ENCODE measurements at places on chromosomes 7 and 10.
A peak's percentile ranks its signal among the peaks of the same experiment; 100 is the strongest.

DNA sequence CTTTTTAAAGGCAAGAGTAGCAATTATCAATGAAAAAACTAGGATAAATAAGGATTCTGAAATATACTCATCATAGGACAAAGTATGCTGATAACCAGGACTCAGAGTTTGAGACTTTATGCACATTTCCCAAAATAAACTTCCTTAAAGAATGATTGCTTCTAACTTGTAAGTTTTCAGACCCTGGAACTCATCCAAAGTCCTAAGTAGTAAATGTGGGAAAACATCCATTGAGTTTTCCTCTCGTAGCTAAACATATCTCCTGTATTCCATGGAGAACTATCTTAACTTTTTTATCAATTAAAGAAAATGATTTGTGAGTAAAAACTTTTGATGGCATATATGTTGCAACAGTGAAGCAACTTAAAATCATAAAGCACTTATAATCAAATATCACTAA, 285.2 kb upstream of the KLF6 start:
- DNase-seq, result no peak

GRCh38 chr10:42754155-42755027, 28.2 kb upstream of the BMS1 start:
- DNase-seq, result peak; percentile 37

- DNase-seq, result peak; percentile 16
These were observed 6.4 kb downstream of the NEBL start for GRCh38 chr10:20890491-20891337.

DNA sequence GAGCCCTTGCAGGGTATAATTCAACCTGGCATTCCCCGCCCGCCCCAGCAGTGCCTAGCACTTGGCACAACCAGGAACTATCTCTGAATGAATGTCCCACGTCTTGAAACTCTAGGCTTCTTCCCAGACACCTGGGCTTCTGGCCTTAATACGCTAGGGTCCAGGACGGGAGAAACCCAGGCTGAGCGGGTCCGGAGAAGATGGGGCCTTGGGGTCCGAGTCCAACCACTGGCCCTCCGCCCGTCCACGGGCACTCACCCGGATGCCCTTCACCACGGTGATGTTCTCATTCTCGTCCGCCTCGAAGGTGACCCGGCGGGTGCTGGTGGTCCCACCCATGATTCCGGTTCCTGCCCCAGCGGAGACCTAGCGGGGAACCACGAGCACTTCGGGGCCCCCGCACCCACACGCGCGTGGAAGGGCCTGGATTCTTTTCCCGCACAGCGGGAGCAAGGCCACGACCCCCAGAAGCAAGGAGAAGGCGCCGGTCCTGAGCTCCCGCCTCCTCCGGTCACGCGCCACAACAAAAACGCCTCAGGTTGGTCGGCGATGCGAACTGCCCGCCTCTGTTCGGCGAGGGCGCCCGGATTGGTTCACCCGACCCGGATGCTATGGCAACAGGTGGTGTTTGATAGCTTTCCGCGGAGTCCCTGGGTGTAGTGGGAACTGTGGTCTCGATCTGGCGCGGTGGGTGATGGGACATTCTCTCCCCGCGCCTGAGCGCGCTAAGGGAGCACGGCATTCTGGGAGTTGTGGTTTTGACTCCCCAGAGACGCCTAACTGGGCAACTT, at the start of gene CHCHD3:
Gene CHCHD3 (minus strand): TSS at position 492 of the 791 bp plus-strand sequence. CDS start 153 bp downstream, at position 339.
- DNase-seq, result peak; percentile 99

DNA sequence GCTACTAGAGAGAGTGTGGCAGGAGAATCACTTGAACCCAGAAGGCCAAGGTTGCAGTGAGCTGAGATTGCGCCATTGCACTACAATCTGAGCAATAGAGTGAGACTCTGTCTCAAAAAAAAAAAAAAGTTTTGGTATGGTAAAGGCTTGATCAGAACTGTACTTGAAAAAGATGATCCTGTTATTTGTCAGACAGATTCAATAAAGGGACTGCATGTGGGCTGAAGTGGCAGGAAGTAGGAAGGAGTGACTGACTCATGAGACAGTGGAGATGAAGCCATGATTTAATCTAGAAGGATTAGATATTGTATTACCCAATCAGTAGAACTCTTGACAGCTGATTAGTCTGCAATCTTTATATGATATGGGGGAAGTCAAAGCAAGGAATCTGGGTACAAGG, 2.7 kb upstream of the TMEM254 start:
- no peak for DNase-seq

DNA sequence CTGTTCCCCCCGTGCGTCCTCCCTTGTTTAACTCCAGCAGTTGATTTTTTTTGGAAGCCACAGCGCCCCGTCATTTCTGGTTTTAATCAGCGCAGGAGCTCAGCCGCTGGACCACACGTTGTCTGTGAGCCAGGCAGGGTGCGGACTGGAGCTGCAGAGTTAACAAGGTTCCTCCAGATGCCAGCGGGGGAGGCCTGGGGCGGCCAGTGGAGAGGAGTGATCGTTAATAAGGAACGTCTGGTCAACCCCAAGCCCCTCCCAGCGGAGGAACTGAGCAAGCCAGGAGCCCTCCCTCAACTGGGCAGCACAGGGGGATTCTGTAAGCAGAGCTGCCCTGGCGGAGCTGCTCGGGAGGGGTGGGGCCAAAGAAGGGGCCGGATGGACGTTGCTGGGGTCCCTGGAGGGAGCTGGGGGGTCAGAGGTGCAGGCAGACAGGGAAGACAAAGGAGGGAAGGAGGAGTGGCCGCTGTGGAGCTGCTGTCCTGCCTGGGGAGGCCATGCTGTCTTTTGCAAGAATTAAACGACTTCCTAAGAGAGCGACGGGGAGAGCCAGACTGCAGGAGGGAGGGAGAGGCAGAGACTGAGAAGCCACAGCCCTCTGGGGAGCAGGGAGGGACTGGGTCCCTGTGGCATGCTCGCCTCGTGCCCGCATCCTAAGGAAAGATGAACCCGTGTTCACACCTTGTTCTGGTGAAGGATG, 537.1 kb upstream of the FOXK1 start:
- peak; percentile 70 for DNase-seq

GRCh38 chr7:86914551-86914950, 144.9 kb downstream of the ELAPOR2 start:
- no peak for DNase-seq

GRCh38 chr7:82319674-82320118, 123.9 kb downstream of the CACNA2D1 start:
- DNase-seq, result no peak

GRCh38 chr10:102580230-102580629, 64.0 kb upstream of the TRIM8 start:
- no peak for DNase-seq
